ENCODE measurements at places on chromosomes 3 and 15.

DNA sequence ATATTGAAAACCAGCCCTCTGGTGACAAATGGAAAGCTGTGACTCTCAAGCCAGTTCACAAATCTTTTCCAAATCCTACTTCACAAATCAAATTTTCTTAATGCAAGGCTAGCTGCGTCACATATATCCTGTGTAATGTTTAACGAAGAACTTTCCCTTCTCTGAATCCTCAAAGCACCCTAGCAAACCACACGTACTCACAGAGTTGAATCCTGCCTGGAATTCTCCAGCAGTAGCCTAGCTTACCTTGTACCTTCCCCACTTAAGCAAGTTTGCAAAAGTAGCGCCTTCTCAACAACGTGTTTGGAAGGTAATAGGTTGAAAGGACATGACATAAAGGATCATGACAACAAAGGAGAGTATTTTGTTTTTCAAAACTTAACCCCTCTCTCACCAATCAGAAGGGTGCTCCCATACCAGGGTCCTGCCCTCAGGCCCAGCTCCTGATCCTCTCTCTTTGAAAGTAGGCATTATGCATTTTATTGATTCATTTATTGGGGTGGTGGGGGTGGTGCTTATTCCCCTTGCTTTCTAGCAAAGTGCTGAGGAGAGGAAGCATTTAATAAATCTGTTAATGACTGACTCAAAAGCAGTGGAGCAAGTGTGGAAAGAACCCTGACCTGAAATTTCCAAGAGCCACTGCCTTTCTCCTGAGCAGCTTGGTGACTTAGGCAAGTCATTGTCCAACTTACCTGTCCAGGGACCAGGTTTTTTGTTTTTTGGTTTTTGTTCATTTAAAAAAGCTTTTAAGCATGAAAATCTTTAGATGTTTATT lies 531.6 kb downstream of the MECOM start:
- no peak for DNase-seq

DNA sequence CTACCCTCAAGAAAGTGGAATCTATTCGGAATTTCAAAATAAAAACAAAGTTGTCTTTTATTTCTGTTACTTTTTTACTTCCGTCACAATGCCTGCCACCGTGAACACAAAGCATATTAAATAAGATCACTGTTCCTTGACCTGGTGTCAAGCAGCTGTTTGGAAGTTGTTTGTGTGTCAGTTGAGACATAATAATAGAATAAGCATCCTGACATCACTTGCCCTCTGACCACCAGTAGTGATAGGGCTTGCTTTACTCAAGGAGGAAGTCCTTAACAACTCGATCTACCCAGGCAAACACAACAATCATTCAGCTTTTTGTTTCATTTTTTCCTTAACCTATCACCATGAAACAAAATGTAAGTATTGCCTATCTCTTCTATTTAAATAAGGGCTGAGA lies 454.4 kb upstream of the RASGRP1 start:
- no peak for DNase-seq

DNA sequence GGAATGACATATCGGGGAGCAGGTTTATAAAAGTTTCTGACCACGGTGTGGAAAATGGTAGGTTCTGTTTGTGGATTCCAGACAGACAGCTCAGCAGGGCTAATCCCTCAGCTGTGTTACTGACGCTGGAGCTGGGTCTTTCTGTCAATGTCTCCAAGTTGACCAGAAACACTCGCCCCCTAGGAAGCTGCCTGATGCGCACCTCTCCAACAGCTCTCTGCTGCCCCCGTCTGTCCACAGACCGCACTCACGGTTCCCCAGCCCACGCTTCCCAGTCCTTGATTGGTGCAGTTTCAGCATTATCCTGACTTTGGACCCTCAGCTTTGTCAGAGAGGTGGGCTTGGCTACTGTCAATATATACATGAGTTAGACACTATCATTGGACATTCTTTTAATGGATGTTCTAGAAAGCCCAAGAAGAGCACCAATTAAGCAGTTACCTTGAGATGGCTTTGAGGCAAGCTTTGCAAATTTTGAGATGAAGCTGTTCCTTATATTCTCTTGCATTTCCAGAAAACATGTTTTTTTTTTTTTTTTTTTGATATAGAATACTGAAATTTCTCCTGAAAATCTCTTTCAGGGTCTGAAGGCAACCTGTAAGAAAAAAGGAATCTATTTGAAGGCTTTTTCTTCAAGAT lies 98.9 kb upstream of the TBC1D5 start:
- DNase-seq = peak; percentile 34

GRCh38 chr3:63580151-63580550 lies 72.3 kb upstream of the SNTN start:
- no peak for DNase-seq

DNA sequence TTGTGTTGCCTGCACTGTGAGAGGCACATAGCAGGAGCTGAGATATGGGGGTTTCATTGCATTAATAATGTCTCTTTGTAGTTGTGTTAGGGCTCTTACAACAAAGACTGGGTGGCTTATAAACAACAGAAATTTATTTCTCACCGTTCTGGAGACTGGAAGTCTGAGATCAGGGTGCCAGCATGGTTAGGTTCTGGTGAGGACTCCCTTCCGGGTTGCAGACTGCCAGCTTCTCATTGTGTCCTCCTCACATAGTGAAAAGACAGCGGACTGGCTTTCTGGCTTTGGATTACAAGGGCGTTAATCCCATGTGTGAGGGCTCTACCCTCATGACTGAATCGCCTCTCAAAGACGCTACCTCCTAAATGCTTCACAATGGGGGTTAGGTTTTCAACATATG lies 20.6 kb downstream of the TMEM108 start:
- no peak for DNase-seq

- no peak for DNase-seq
Measured at GRCh38 chr3:127848131-127849129, 26.1 kb upstream of the MGLL start.

GRCh38 chr3:124620600-124621063 lies 109.6 kb upstream of the UMPS start:
- no peak for DNase-seq

GRCh38 chr15:75928680-75929608 lies 25.3 kb downstream of the FBXO22 start:
- DNase-seq = no peak

DNA sequence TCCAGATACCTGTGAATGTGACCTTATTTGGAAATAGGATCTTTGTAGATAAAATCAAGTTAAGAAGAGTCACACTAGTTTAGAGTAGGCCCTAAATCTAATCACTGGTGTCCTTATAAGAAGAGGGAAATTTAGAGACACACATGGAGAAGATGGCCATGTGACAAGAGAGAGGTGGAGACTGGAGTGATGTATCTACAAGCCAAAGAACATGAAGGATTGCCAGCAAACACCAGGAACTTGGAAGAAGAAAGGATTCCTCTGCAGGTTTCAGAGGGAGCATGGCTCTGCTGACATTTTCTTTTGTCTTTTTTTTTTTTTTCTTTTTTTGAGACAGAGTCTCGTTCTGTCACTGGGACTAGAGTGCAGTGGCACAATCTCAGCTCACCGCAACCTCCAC lies 20.8 kb downstream of the ARHGEF3 start:
- DNase-seq = no peak

DNA sequence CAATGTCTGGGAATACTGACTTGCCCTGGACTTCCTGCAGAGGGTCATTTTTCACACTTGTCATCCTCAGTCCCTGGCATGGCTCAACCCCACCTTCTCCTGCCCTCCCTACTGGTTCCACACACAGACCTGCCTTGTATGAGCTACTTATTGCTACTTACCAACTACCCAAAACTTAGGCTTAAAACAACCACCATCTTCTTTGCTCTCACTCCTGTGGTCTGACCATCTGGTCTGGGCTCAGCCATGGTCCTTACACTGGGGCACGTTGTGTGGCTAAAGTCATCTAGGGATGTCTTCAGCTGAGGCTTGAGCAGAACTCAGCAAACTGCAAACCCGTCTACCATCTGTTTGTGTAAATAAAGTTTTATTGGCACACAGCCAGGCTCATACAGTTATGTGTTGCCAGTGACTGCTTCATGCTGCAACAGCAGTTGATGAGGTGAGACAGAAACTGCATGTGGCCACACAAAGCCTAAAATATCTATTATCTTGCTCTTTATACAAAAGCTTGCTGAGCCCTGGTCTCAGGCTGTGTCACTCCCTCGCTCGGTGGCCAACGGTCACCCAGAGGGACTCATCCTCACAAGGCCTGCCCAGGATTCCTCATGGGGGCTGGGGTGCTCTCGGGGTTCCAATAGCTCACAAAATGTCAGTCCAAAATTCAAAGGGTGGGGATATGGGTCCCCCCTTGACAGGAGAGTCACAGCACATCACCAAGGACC lies 43.5 kb downstream of the KLF15 start:
- DNase-seq = no peak

DNA sequence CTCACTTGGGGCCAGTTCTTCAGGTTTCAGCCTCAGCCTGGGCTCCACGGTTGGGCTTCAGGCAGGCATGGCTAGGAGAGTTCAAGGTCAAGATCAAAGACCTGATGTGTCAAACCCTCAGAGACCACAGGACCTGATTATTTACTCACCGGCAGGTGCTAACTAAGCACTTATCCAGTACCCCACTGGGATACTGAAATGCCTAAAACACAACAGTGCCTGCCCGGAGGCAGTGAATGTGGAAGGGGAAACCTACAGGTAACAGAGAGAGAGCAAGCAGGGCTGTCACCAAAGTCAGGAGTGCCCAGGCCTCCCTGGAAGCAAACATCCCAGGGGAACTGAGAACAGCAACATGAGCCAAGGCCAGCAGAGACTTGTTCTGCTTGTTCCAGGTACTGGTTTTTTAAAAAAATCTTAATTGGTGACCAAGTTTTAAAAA lies 6.7 kb downstream of the IDH2 start:
- no peak for DNase-seq

- no peak for DNase-seq
Measured at GRCh38 chr3:186042521-186043202, 66.2 kb downstream of the ETV5 start.

Measured in fibroblast of the conjunctiva (primary cell).